ENCODE measurements at places on chromosomes 7 and 10.

DNA sequence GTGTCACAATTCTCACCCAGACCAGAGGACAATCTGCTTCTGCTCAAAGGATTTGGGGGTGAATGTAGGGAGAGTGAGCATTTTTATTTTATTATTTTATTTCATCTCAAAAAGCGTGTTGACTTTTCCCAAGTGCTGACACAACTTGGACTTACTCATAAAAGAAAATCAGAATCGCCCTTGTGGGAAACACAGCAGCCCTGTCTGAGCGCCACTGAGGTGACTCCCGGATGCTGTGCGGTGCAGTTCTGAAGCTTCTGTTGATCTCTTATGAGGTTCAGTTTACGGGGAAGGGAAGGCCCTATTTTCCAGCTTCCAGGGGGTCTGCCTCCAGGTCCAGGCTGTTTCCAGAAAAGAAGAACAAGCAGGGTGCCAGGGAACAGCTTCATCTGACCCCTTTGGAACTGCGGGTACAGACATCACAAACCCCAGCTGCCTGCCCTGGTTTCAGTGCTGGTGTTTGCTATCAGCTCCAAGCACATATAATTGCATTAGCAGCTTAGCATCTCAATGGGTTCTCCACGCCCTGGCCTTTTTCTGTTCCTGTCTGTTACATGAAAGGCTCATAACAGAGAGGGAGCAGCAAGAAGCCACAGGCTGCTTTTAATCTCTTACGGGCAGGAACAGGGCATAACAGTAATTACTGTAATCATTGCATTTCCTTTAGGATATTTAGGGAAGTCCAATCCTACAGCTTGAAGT is 52.4 kb downstream of the PARP12 start:
- DNase-seq, result no peak

DNA sequence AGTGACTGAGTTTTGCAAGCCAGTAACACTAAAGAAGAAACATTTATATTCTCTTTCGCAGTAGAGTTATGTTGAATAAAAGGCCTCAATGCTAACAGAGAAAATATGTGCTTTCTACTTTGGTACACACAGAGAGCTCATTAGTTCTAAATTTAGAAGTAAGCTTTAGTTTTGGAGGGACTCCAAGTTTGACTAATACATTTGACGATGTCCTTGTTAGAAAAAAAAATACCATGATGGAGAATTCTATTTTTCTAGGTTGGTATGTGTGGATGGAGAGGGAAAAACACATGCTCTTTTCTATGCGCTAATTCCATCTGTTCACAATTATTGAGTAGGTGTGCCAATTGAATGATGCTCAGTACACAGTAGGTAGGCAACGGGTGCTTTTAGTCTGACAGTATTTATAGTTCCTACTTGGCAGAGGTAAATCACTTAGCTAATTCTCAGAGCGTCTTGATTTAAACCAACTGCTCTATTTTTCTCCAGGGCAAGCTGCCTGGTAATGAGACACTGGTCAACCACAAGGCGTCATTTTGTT is 327.2 kb upstream of the AKR1E2 start:
- no peak for DNase-seq

GRCh38 chr7:105454921-105455320 is 66.2 kb upstream of the SRPK2 start:
- no peak for DNase-seq

DNA sequence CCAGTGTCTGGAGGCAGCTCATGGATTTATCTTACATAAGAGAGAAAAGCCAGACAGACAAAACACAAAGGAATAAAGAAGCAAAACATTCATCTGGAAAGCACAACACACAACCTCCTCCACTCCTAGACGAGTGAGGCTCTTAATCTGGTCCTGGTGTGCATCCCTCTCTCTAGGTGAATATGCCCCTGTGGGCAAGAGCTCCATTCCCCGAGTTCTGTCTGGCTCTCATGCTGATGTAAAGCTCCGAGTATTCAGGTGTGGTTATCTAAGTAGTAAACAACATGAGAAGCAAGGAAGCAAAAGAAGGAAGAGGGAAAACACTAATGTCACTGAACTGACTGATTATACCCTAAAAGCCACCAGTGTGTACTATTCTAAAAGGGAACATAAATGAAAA is 47.9 kb upstream of the FEZF1 start:
- DNase-seq, result no peak

- no peak for DNase-seq
Measured at GRCh38 chr7:1514995-1515401, 10.8 kb upstream of the INTS1 start.

DNA sequence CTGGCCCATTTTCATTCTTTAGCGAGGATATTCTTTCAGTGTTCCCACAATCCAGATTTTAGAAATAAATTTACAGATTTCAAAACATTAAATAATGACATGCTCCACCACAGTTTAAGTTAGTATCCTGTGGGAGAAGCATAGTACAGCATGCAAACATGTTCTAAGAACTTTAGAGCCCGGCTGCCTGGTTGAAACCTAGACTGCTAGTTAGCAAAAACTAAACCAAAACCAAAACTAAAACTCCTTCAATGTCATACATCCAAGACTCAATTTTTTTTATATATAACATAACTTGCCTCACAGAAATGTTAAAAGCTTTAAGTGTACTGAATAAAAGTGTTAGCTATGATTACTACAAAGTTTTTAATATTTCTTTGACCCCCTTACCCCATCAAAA is 17.0 kb downstream of the TRA2A start:
- no peak for DNase-seq

GRCh38 chr7:21934808-21935207 is 10.9 kb downstream of the CDCA7L start:
- DNase-seq, result no peak

GRCh38 chr7:130481898-130482297 is 10.0 kb upstream of the MEST start:
- no peak for DNase-seq

DNA sequence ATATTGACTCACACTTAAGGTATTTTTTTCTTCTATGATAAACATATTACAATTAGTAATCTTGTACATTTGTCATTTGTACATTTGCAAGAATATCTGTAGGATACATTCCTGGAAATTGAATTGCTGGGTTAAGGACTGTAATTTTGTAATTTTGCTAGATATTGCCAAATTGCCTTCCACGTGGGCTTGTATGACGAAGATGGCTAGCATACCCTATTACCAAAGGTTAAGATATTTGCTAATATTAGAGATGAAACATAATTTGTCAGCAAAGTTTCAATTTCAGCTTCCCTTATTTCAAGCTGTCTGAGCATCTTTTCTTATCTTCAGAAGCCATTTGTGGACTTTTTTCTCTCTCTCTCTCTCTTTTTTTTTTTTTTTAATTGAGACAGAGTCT is 1.0 kb upstream of the LYZL2 start:
- no peak for DNase-seq

- DNase-seq, result no peak
Measured at GRCh38 chr10:116001262-116001857, 271.6 kb downstream of the GFRA1 start.

DNA sequence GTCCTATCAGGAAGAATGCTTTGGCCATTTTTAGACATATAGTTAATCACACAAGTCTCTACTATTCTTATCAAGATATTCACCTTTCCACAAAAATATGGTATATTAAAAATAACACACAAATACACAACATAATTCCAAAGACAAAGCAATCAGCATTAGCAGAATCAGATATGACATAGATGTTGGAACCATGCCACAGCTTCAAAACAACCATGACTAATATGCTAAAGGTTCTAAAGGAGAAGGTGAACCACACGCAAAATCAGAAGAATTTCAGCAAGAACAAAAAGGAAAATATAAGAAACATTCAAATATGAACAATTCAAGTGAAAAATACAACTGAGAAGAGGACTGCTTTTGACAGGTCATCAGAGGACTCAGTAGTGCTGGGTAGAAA is 670.2 kb upstream of the SORCS1 start:
- no peak for DNase-seq

DNA sequence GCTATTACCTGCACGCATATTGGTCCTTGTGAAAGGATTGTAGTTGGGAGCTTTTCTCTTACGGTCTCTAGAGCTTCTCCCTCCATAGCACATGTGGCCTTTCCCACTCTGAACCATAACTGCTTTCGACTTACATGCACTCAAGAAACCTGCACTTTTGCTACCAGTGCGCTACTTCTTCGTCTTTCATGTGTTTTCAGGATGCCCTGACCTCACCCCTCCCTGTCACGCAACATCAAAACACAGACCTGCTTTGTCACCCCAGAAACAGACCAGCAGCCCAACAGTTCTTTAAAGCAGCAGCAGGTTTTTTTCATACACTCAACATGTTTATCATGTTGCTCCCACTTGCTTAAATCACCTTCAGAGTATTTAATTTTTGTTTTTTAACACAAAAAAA is 243.5 kb upstream of the TCF7L2 start:
- no peak for DNase-seq

- no peak for DNase-seq
Measured at GRCh38 chr7:87226495-87226894, 7.0 kb upstream of the TMEM243 start.

DNA sequence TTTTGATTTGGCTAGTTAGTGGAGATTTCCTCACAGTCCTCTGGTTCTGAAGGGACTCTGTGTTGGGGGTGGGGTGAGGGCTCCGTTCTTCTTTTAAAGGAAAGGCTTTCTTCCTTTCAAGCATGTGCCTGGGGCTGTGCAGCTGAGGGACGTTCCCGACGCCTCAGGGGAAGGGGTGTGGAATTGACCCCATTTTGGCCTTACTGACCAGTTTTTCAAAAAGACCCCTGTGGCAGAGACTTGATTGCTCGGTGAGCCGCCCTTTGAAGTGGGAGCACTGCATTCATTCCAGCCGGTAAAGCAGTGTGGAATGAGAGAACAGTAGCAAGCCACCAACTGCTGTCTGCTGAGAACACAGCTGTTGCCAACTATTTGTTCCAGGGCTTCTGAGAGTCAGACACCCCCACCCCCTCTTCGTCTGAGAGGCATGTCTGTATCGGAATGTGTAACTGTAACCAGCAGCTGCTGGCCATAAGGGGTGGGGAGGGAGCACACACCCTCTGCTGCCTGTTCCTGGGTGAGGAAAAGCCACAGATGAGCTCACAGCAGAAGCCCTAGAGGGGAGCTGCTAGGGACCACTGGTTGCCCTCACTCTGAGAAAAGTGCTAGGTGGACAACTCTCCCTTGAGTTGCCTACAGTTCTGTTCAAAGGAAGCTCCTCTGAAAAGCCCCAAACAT is 33.2 kb downstream of the WBP1L start:
- no peak for DNase-seq

DNA sequence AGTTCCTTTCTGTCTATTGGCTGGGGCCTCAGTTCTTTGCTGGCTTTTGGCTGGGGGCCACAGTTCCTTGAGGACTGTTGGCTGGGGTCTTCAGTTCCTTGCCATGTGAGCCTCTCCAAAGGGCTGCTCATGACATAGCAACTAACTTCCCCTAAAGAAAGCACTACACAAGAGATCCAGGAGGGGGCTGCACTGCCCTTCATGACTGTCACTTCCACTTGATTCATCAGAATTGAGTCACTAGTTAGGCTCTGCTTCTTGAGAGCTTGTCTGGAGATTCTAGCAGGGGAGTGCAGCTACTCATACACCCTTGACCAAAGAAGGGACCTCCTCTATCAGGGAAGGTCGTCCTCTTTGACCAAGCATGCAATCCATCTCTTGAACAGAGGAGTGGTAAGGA is 38.0 kb upstream of the MKX start:
- peak; percentile 13 for DNase-seq

DNA sequence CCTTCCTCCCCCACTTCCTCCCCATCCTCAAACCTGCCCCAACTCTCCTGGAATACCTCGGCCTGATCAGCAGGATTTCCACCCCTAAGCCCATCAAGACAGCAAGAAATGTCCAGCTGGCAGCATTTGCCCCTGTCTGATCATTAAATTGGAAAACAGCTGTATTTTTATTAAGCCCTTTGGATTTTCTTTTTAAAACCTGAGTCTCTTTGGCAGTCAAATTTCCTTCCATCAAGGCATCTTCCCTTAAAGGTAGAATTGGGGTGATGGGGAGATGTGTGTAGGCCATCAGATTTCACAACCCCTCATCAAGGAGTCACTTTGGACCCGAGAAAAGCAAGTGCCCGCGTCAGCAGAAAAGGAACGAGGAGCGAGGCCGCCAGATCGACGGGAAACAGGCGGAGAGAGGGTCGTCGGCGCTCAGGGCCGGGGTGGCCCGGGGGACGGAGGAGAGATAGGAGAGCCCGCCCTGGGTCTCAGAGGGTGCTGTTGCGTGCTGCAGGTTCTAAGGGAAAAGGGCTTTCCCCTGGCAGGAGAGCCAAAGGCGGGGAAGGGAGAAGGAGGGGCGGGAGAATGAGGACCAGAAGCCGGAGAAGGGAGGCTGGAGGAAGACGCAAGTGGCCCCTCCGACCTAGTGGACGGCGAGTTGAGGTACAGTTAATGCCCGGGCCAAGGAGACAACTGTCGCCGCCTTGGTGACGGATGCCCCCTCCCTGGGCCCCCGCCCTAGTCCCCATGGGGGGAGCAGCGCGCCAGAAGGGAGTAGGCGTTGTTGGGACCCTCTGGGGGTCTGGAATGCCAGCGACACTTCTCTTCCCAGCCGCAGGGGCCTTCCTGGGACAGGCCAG is 11.5 kb upstream of the GATA3 start:
- no peak for DNase-seq

GRCh38 chr10:8183241-8183704 is 128.8 kb downstream of the GATA3 start:
- peak; percentile 10 for DNase-seq

GRCh38 chr10:78964952-78965633 is 103.7 kb upstream of the ZMIZ1 start:
- DNase-seq, result no peak

- DNase-seq, result no peak
Measured at GRCh38 chr7:96388166-96388565, 66.3 kb upstream of the SLC25A13 start.

DNA sequence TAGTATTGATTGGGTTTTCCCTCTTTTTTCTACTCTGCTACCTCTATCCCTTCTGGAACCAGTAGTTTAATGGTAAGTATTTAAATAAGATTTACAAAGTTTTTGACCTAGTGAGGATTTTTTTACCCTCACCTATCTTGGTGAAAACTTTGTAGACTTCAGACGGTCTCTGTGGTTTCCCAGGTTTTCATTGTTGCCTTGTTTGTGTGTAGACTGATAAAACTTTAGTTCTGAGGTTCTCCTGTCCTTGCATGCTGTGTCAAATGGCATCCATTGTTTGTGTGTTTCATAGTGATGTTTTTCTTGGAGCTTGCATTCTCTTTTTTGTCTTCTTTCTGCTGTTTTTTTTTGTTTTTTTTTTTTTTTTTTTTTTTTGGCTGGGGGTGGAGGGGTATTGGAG is 22.6 kb downstream of the ZNRF2 start:
- DNase-seq, result no peak

DNA sequence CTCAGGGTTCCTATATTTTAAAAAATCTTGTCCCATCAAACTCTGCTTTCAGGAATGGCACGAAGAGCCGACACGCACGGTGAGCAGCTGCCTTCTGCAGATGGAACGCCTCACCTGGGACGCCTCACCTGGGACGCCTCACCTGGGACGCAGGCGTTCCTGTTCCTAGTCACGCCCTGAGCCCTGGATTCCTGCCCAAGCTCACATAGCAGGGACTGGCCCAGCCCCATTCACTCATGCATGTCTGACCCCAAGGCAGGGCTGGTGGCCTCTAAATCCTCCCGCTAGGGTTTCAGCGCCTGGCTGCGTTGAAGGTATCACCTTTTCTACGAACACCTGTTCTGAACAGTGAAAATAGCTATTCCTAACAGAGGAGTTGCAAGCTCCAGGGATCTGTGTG is 49.8 kb downstream of the CARD11 start:
- no peak for DNase-seq
